ENCODE measurements at places on chromosomes 5 and 9. TPM values are rescaled to one million over a fixed set of nuclear protein-coding genes. Genes with fewer than 3 reads are reported as not detected.

DNA sequence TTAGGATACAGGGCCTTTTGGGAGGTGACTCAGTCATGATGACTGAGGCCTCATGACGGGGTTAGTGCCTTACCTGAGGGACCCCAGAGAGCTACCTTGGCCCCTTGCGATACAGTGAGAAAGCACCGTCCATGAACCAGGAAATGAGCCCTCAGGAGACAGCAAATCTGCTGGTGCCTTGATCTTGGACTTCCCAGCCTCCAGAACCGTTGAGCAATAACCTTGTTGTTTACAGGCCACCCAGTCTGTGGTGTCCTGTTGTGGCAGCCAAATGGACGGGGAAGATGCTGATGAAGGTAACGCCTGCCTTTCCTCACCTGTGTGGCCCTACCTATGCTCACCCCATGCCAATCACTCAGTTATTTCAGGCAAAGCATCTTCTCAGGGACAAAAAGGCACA is 5.6 kb upstream of the GFPT2 start:
- DNase-seq, result no peak

- no peak for DNase-seq
These were observed 134.5 kb downstream of the TRIO start for GRCh38 chr5:14277385-14278320.

DNA sequence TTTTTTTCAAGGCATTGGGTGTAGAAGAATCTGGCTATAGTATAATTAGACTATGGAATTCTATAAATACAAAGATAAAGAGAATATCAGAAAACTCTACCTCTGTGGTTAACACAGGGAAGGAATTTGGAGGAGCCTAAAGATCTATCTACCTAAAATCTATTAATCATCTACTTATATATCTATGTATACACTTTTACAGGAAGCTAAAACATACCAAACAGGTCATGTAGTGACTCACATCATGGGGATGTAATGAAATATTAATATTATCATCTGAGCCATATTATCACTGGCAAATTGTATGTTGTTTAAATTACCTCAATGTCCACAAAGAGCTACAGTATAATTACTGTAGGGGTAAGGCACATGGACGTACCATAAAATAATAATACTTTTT is 1748.2 kb downstream of the EFNA5 start:
- DNase-seq, result no peak

GRCh38 chr5:530001-530955 is 6.0 kb upstream of the SLC9A3 start:
- DNase-seq, result no peak

The NIM1K gene
- polyA plus RNA-seq, result 0.61 TPM

The FCN1 gene
- 3.4 TPM for polyA plus RNA-seq

The SPATA6L gene
- 2.8 TPM for polyA plus RNA-seq

DNA sequence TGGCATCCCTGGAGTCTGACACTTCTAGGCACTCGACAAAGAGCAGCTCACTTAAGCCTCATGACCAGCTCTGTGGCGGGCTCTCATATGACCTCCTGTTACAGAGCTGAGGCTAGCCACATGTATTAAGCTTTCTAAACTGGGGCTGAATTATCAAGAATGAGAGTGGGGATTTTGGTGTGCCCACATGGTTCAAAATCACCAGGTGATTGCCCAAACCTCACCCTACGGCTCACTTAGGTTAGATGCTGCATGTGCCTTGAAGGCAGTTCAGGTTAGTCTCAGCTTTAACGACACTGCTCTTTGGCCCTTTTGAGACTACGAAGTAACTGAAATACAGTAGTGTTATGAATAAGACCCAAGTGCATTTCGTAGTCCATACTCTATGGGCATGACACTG is 39.4 kb upstream of the SMIM32 start:
- DNase-seq, result no peak

GRCh38 chr5:107306002-107306401 is 364.7 kb downstream of the EFNA5 start:
- DNase-seq, result no peak

The FRMPD1 gene
- 0.88 TPM for polyA plus RNA-seq

The ZFYVE16 gene
- polyA plus RNA-seq, result 81.7 TPM

DNA sequence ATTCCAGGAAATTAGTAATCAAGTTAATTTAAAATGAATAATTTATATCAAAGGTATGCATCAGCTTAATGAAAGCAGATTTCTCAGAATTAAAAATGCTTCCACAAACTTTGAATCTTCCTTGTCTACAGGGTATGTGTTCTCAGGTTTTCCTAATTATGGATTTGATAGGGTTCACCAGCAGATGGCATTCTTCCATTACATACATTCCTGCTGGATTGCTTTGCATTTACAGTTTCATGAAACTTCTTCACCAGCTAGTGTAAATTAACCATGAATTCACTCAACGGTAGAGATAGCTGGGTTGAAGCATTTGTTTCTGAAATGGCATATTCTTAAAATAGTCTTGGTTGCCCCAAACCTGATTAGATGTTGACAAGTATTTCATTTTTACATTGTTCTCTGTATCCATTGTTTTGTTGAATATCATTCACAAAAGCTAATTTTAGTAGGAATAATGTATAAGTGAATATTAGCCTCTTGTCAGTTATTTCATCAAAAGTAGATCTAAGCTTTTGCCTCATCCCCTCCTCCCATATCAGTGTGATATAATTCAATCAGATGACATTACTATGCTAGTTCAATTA is 68.7 kb upstream of the WDR41 start:
- peak; percentile 22 for DNase-seq

The SLC36A2 gene
- polyA plus RNA-seq, result 8.9 TPM

The MSMP gene
- 1.1 TPM for polyA plus RNA-seq

DNA sequence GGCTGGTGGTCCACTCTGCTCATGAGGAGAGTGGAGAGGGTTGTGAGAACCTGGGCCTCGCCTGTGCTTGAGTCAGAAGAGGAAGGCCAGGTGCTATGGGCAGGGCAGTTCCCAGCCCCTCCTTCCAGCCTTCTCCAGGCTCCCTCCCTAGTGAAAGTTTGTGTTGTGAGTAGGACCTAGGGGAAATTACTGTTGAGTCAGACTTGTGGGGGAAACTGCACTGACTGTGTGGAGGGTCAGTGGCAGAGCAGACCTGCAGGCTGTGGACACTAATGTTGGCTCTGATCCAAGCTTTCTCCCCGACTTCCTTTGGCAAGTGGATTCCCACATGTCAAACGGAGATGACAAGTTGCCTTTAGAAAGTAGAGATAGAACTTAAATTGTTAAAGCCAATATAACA is 102.6 kb downstream of the ARHGAP26 start:
- no peak for DNase-seq

The TCF7 gene
- 14.4 TPM for polyA plus RNA-seq

The PRKACG gene
- polyA plus RNA-seq, result not detected

- DNase-seq, result no peak
These were observed 9.4 kb upstream of the GALNT10 start for GRCh38 chr5:154181161-154181560.

GRCh38 chr5:74082512-74083055 is 456.6 kb downstream of the ARHGEF28 start:
- no peak for DNase-seq

DNA sequence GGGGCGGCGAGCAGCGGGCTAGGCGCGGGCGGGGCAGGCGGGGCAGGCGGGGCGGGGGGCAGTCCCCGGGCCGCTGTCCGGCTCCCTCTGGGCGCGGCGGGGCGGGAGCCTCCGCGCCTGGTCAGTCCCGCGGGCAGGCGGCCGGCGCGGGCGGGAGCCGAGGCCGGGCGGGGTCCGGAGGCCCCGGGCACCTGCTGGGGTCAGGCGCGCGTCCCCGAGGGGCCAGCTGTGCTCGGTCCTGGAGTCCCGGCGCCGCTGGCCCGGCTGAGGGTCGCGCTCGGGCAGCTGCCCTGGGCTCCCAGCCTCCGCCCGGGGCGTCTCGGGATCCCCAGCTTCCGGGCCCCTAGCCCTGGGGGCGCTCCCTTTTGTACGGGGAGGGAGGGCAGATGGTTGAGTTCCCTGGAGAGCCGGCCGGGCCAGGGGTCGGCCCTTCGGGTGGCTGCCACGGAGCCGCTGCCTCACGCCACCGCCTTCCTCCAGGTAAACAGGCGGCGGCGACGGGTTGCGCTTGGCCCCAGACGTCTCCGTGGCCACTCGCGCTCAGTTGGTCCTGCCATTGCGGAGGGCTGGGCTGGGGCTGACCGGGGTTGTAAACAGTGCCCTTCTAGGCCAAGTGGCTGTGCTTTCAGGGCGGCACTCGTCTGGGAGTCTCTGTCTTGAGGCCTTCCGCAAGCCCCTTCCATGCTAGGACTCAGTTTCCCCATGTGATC is 473 bp downstream of the ZBTB34 start:
- no peak for DNase-seq
